ENCODE measurements at places on chromosomes 6 and 20.
A peak's percentile ranks its signal among the peaks of the same experiment; 100 is the strongest.

- no peak for DNase-seq
Observed at GRCh38 chr6:7730784-7731227, 4.9 kb downstream of the BMP6 start.

- no peak for DNase-seq
Observed at GRCh38 chr6:149711711-149712110, 6.2 kb downstream of the LATS1 start.

DNA sequence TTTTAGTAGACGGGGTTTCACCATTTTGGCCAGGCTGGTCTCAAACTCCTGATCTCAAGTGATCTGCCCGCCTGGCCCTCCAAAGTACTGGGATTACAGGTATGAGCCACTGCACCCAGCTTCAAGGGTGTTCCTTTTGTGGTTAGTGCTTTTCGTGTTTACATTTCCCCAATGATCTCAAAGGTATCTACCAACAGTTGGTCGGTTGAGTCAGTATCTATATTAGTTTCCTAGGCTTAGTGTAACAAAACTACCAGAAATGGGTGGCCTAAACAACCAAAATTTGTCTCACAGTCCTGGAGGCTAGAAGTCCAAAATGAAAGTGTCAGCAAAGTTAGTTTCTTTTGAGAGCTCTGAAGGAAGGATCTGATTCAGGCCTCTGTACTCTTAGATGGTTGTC is 30.1 kb downstream of the CASP8AP2 start:
- no peak for DNase-seq

DNA sequence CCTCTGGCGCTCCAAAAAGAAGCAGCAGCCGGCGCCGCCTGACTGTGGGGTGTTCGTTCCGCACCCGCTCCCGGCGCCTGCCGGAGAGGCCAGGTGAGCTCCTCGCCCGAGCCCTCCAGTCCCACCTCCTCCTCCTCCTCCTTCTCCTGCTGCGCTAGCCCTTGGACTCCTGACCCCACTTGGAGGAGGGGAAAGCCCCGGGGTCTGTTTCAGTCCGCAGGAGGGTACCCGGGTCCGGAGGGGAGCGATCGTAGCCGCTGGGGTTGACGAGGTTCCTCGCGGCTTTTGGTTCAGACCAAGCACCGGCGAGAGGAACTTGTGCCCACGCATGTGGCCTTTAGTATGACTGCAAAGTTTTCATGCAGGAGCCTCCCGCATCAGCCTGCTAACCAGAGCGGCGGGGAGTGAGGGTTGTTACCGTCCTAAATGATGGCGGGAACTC is 493 bp downstream of the CRYBG1 start:
- DNase-seq, result peak; percentile 34

DNA sequence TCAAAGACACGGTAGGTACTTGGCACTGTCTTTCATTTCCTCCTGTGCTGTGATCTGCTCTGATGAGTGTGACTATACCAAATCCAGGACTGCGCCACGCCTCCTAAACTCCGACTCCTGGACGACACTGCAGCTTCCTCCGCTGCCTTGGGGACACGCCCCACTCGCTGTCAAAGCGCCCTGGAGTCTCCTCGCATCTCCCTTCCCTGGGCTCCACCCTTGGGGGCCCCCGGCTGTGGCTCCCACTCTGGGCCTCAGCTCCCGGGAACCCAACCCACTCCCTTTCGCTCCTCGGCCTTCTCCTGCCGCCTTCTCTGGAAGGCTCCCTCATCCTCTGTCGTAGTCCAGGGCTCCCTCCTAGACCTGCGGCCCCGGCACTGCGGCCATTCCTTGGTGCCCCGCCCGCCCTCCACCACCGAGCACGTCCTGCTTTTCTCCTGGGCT is 61.2 kb downstream of the RSPH3 start:
- peak; percentile 30 for DNase-seq

- DNase-seq, result no peak
Observed at GRCh38 chr6:75759207-75759606, 10.2 kb downstream of the MYO6 start.

DNA sequence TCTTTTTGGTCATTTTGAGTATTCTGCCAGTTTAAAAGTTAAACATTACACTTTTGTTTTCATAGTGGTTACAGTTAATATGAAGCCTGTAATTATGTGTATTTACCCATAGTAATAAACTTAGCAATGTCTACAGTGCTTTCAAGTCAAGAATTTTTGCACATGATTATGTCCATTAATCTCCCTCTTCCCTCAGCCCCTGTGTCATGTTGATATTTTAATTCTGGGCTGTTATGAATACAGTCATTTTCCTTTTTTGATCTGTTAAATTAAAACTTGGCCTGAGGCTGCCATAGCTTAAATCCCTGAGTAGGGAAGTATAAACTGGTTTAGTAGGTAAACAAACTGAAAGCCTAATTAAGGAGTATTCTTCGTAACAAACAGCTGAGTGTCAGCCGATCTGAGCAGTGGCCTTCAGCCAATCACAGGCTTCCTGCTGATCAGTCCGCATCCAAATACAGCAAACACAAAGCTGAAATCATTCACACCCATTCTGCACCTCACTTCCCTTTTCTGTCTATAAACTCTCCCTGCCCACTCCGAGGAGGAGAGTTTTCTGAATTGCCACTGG is 9.5 kb upstream of the SFT2D1 start:
- DNase-seq, result peak; percentile 60

DNA sequence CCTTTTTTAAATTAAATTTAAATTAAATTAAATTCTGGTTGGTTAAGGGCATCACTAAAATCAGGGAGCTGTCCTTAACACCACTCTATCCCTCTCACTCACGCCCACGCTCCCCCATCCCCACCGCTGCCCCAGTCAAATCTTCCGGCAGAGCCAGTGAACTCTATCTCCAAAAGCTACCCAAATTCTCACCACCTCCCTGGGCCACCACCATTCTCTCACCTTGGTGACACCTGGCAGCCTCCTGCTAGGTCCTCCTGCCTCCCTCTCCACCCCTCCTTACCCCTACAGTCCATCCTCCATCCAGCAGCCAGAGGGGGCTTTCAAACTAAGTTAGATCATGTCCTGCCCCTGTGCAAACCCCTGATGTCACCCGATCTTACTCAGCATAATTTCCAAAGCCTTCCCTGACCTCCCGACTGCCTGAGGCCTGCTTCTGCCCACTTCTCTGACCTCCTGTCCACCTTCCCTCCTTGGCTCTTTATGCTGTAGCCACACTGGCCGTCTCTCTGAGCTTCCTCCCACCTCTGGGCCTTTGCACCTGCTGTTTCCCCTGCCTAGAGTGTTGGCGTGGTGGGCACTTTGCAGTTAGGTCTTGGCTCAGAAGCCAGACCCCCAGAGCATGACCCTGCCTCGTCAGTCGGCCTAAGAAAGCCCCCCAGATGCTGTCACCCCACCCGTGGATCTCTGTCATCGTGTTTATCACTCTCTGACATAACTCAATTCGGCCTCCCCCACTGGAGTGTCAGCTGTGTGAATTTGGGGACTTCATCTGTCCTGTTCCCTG is 24.7 kb downstream of the PTGIS start:
- no peak for DNase-seq

DNA sequence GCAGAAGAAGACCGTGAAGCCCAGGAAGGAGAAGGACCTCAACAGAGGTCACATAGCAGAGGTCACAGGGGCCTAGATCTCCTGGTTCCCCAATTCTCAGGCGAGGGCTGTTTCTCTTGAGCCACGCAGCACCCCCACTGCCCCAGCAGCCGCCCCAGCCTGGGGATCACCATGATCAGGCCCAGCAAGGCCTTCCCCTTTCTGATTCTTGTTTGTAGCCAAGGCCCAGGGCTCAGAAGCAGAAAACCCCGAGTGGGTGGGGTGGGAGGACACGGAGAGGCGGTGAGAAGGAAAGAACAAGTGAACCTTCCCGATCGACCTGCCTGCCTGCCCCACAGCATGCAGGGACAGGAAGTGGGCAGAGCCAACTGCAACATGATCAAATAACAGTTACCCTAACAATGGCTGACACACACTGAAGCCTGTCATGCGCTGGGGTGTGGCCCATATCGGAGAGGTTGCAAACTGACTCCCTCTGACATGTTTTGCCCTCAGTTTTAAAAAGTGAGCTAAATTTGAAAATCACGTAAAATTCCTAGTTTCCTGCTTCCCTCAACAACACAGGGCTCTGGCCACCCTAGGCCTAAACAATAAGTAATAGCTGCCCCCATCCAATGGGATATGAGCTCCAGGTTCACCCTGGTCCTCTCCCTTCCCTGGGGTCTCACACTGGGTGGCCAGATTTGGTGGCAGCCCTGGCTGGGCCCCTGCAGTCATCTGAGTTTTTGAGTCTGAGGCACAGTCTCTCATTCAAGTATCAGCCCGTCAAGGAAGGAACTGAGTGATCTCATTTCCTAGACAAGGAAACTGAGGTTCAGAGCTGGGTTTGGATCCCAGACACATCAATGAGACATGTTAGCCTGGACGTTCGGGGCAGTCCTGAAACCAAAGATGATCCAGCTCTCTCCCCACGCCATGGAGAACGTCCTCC is 6.5 kb downstream of the PEDS1 start:
- peak; percentile 84 for DNase-seq
